Lung (tissue), 17 donors: ENCODE measurements at places on chromosomes 13 and 19.

DNA sequence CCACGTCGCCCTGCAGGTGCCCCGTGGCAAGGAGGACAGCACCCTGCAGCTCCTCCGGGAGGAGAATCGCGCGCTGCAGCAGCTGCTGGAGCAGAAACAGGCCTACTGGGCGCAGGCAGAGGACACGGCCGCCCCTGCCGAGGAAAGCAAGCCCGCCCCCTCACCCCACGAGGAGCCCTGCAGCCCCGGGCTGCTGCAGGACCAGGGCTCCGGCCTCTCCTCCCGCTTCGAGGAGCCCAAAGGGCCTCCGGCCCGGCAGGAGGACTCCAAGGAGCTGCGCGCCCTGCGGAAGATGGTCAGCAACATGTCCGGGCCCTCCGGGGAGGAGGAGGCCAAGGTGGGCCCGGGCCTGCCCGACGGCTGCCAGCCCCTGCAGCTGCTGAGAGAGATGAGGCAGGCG lies 11.6 kb downstream of the CBY2 start:
- no peak for DNase-seq

DNA sequence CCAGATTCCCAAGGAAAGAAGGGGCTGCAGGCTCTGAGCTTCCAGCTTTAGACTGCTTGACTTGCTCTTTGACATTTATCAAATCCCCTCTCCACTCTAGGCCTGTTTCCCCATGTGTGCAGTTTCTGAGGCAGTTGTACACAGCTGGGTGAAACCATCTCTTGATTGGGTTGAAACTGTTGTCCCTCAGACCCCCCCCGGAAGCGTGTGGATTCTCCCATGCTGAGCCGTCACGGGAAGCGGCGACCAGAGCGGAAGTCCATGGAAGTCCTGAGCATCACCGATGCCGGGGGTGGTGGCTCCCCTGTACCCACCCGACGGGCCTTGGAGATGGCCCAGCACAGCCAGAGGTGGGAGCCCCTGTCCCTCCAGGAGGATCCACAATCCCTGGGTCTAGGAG lies 19.7 kb downstream of the BRSK1 start:
- DNase-seq = no peak

DNA sequence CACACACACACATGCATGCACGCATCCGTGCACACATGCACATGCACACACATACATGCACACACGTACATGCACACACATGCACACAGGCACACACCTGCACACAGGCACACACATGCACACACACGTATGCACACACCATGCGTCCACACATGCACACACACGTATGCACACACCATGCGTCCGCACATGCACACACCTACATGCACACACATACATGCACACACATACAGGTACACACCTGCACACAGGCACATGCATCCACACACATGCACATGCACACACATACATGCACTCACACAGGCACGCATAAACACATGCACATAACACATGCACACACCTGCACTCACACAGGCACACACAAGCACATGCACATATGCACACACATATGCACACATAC lies 112.1 kb downstream of the DPF1 start:
- DNase-seq = no peak

GRCh38 chr19:3565139-3565538 lies 7.6 kb upstream of the HMG20B start:
- no peak for DNase-seq

GRCh38 chr19:55370305-55370988 lies at the start of gene IL11:
Gene IL11, minus strand, starts transcription at chr19:55370463. Its CDS starts 153 bp downstream, at chr19:55370310.
- DNase-seq = no peak
